ENCODE measurements at places on chromosomes 4 and X.

DNA sequence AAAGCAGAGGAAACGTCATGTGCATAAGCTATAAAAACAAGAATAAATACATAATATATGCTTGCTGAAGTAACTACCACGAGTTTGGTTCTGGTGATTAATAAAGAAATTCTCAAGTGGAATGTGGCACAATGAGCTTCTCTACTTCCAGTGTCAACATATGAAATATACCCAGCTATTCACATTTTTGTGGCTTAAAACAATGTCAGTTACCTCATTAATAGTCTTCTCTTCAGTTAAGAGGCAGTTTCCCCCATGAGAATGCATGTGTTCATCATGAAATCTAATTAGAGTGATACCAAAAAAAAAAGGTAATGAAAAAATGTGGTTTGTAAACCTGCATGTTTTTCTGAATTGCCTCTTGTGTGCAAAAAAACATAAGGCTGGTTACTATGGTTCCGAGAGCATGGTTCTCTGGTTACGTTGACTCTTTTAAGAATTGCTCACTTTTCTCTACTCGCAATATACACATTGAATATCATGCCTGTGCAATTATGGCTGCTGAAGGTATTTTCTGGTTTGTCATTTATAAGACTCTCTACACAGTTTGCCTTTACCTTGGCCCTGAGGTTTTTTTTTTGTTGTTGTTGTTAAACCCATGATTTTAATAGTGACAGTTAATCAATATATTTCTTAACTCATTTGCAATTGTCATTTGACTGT lies 108.2 kb downstream of the PCDH7 start:
- no peak for DNase-seq

- peak; percentile 54 for DNase-seq
Measured at GRCh38 chrX:71106427-71106826, at the start of gene CXorf65. Gene CXorf65 (minus strand): TSS chrX:71106740. CDS start chrX:71106556, 184 bp downstream.

DNA sequence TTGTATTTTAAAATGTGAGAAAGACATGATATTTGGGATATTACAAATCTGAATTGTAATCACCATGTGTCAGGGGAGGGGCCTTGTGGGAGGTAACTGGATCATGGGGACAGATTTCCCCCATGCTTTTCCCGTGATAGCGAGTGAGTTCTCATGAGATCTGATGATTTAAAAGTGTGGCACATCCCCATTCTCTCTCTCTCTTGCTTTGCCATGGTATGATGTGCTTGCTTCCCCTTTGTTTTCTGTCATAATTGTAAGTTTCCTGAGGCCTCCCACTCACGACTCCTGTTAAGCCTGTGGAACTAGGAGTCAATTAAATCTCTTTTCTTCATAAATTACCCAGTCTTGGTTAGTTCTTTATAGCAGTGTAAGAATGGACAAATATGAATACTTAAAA lies 39.0 kb downstream of the CCDC158 start:
- DNase-seq = no peak

GRCh38 chr4:80566203-80566872 lies 230.8 kb downstream of the CFAP299 start:
- DNase-seq = no peak
